ENCODE measurements at places on chromosomes 16 and 17. TPM values are rescaled to one million over a fixed set of nuclear protein-coding genes. Genes with fewer than 3 reads are reported as not detected.

DNA sequence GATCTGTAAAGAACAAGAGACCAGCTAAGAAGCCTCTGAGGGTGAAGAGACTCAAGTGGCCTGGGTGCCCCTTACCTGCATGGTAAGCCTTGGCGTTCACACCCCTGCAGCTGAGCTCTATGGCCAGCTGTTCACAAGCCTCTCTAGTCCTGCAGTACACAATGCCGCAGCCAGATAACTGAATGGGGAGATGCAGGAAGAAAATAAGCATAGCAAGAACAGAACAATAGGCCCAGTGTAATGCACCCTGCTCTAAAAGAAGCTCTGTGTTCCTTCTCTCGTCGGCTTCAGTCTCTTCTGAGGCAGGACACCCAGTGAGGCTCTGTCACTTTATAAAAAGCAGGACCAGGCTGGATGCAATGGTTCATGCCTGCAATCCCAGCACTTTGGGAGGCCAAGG lies 5.4 kb downstream of the RECQL5 start:
- DNase-seq, result no peak

- no peak for DNase-seq
Measured at GRCh38 chr17:65533852-65534457, 27.5 kb downstream of the AXIN2 start.

DBNDD1 gene
- 0.18 TPM for total RNA-seq

TMIGD1 gene
- total RNA-seq, result not detected

ZMYND15 gene
- not detected for total RNA-seq

KCNAB3 gene
- 9.9 TPM for total RNA-seq

All from activated T-helper 1 cell treated with anti-CD3 and anti-CD28 coated beads, Interleukin-12 subunit alpha, Interleukin-12 subunit beta, Interleukin-2, Interleukin-4 antibody, amounts not matched to agents 30 ng/mL and 10 ng/mL and 1 ng/mL, durations not matched to agents 14 hours and 24 hours and 36 hours (primary cell).